ENCODE measurements at places on chromosomes 4 and X. TPM values are rescaled to one million over a fixed set of nuclear protein-coding genes. Genes with fewer than 3 reads are reported as not detected.

DNA sequence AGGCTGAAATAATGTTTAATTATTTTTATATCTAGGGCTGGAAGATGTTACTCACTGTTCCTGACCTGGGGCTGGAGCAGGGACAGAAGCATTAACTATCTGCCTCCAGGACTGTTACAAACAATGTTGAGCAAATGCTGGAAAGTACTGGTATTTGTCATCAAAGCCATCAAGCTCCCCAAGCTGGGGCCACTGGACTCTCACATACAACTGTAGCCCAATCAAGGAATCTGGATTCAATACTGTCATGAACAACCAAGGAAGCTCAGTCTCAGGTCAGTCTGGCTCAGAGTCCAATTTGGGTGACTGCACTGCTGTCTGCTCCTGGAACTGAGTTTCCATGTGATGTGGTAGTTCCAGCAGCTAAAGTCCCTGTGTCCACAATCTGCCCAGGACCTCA, 50.4 kb downstream of the APOO start:
- no peaks in the 10 kb centered on the region for H3K4me1 ChIP-seq
- H3K27me3 ChIP-seq: no peaks in the 10 kb centered on the region
- DNase-seq: no peak
- no peak overlapping the region for H3K27ac ChIP-seq
- no peaks in the 10 kb centered on the region for H3K36me3 ChIP-seq
- H3K4me3 ChIP-seq: no peak overlapping the region

GRCh38 chr4:173273941-173274340, 60.2 kb downstream of the HMGB2 start:
- no peak overlapping the region for H3K27ac ChIP-seq
- H3K4me1 ChIP-seq: no peaks in the 10 kb centered on the region
- H3K27me3 ChIP-seq: no peaks in the 10 kb centered on the region

DNA sequence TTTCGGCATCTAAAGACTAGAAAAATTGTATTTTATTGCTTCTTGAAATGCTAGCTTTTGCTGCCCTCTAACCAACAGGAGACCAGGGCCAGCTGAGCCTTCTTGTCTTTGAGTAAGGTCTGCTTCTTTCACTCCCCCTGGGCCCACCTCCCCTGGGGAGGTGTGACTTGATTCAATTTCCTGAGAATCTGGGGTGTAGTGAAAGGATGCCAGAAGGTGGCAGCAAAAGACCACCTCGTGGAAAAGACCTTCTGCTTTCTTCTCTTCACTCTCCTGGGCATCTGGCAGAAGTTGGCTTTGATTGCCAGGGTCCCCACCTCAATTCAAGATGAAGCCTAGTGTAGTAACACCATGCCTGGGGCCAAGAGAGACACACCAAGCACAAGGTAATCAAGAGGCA, 96.5 kb upstream of the MAOA start:
- no peaks in the 10 kb centered on the region for H3K4me1 ChIP-seq
- H3K36me3 ChIP-seq: no peaks in the 10 kb centered on the region
- no peaks in the 10 kb centered on the region for H3K27me3 ChIP-seq
- H3K4me3 ChIP-seq: no peak overlapping the region
- H3K27ac ChIP-seq: no peak overlapping the region

- H3K4me1 ChIP-seq: no peaks in the 10 kb centered on the region
- H3K36me3 ChIP-seq: no peaks in the 10 kb centered on the region
- no peak overlapping the region for H3K27ac ChIP-seq
- no peak overlapping the region for H3K4me3 ChIP-seq
- H3K27me3 ChIP-seq: no peaks in the 10 kb centered on the region
- no peak for DNase-seq
Observed at GRCh38 chrX:11944501-11944900, 186.5 kb downstream of the MSL3 start.

DNA sequence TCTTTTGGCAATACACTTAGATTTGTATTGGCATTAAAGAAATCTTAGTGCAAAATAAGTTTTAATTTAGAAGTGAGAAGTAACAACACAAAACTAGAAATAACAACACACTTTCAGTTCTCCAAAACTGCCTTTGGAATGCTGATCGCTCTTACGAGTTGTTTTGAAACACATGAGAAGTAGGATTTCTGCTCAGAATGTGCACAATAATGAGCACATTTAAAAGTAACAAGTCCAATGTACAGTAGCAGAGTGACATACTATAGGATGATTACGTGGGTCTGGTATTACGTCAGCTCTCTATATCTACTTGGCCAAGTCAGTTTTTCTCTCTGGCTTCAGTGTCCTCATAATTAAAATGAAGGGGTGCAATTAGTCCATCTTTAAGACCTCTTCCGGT, 164.8 kb downstream of the CHM start:
- DNase-seq: no peak
- H3K27ac ChIP-seq: no peak overlapping the region
- no peaks in the 10 kb centered on the region for H3K27me3 ChIP-seq
- H3K4me3 ChIP-seq: no peak overlapping the region

DNA sequence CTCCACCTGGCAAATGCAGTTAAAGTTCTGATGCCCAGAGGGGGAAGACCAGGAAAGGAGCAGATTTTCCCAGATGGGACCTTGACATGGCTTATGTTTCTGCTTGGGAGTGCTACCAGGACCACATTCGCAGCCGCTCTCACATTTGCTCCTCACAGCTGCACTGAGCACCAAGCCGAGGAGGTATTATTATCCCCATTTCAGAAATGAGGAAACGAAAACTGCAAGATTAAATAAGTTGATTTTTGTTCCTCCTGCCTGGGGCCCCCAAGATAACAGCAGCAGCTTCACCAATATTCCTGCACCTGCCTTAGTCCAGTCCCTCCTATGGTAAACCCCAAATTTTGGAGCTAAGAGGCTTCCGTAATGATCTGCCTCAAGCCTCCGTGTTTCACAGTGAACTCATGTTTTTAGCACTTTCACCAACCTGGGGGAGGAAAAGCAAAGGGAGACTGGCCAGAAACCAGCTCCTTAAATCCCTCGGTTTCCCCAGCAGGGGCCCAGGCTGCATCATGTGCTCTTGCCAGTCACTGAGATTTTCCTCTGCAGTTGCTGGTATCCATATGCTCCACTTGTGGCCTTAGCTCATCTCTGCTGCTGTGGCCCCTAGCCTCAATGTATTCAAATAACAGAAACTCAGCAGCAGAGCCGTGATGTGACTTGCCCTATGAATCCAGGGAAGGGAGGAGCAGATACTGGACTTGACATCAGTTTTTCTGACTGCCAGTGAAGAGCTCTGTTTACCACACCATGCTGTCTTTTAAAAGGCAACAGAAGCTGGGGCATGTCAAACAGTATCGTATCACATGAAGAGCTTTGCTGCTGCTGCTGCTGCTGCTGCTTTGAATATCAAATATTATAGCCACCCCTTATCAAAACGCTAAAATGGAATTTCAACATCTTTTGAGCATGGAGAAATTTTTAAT, 95.5 kb upstream of the KLHL13 start:
- no peaks in the 10 kb centered on the region for H3K36me3 ChIP-seq
- H3K27me3 ChIP-seq: no peaks in the 10 kb centered on the region
- no peaks in the 10 kb centered on the region for H3K4me1 ChIP-seq
- no peak overlapping the region for H3K27ac ChIP-seq
- H3K4me3 ChIP-seq: no peak overlapping the region

GRCh38 chr4:39825090-39825489, 127.2 kb downstream of the UBE2K start:
- no peak overlapping the region for H3K4me3 ChIP-seq
- no peaks in the 10 kb centered on the region for H3K27me3 ChIP-seq
- H3K36me3 ChIP-seq: peaks cover 29% of the 10 kb centered on the region
- H3K4me1 ChIP-seq: no peaks in the 10 kb centered on the region
- H3K27ac ChIP-seq: no peak overlapping the region

RIPPLY1 gene
- not detected for total RNA-seq

PFKFB1 gene
- 0.31 TPM for total RNA-seq

BTK gene
- 0.42 TPM for total RNA-seq

HAUS3 gene
- total RNA-seq: 143 TPM
